ENCODE measurements at places on chromosomes 7 and 10.

GRCh38 chr7:37162106-37162505 lies 286.6 kb downstream of the ELMO1 start:
- DNase-seq: no peak

DNA sequence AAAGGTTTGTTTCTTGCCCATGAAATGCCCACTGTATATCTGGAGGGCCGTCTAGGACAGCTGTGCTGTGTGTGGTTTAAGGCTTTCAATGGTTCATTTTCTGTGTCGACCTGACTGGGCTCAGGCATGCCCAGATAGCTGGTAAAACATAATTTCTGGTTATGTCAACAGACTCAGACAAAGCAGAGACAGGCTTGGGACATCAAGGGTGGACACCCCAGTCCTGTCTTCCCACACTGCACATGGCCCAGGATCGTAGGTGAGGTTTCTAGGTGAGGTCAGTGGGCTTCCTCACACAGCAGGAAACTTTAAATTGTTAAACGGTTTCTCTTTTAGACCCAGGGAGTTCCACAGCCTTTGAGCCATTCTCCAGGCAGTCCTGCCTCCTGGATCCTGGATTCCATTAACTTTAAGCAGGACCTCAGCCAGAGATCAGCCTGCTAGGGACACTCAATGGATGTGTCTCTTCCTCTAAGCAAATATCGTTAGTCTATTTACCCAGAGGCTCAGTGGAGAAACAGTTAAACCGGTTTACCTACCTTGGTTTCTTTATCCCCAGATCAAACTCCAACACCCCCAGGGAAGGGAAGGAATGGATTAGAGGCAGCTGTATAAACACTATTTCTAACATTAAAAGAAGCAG lies 66.4 kb downstream of the ST8SIA6 start:
- no peak for DNase-seq

GRCh38 chr7:134662871-134663205 lies 16.2 kb downstream of the BPGM start:
- DNase-seq: no peak

DNA sequence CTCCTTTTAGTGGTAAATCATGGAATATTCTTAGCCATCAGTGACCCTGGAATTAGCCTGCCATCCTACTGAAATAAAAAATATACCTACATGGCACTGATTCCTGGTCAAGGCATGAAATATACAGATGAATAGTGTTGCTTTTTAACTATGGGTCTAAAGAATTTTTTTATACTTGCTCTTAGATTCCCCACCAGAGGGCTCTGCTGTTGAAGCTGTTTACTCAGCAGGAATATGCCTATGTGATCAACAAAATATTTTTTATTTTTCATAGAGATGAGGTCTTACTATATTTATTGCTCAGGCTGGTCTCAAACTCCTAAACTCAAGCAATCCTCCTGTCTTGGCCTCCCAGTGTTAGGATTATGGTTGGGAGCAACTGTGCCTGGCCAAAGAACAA lies 13.5 kb downstream of the ZC3HC1 start:
- DNase-seq: no peak
